Anterior cingulate cortex (tissue), 58 donors: ENCODE measurements at places on chromosomes 4 and X.

GRCh38 chrX:139039041-139039440 lies 327.5 kb upstream of the FGF13 start:
- no peak for DNase-seq

- DNase-seq: no peak
Measured at GRCh38 chrX:13697976-13698375, 9.0 kb downstream of the RAB9A start.

GRCh38 chrX:135389717-135390116 lies 32.0 kb upstream of the SMIM10L2A start:
- no peak for DNase-seq

DNA sequence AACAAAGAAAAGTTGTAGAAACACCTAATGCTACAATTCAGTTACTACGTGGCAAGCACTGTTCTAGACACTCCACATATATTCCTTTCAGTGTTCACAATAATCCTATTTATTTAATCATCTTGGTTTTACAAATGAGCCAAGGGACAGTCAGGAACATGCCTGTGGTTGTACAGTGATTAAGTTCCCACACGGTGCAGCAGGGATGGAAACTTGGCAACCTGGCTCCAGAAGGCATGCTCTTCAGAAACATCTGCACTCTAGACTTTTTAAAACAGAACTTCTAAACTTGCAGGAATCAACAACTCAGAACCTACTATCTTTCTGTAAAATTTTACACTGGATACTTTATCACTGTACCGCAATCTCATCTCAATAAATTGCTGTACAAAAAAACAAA lies 32.1 kb downstream of the TAPT1 start:
- no peak for DNase-seq

GRCh38 chr4:17475481-17475880 lies 36.4 kb downstream of the QDPR start:
- no peak for DNase-seq

- DNase-seq: no peak
Measured at GRCh38 chrX:2351321-2351720, 149.5 kb downstream of the DHRSX start.

DNA sequence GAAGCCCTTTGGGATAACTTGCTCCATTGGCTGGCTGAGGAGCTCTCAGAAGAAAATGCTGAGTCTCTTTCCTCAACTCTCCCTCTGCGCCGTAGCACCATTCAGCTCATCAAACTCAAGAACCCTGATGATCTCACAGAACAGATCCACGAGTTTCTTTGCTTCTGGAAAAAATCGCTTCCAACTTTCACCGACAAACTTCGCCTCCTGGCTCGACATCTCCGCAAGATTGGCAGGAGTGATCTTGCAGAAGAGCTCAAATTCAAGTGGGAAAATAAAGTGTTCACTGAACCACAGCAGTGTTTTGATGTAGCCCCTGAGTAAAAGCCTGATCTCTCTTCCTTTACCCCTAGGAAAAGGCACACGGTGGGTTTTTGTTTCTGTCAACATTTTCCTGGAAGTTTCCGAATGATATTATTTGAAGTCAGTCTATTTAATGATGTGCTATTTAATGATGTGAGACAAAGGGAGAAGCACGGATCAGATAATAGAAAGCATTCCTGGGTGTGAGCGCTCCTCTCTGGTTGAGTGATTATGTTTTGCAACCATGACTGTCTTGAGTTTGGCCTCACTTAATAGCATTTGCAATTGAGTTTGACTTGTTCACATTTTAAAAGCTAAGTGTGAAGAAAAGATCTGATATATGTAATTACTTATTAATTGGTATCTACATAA lies 62.2 kb downstream of the DTHD1 start:
- DNase-seq: no peak
